ENCODE measurements at places on chromosomes 3 and 15.

- DNase-seq, result no peak
Observed at GRCh38 chr3:194102436-194102835, 33.5 kb upstream of the HES1 start.

- DNase-seq, result no peak
Observed at GRCh38 chr3:128021768-128022372, 30.4 kb upstream of the SEC61A1 start.

DNA sequence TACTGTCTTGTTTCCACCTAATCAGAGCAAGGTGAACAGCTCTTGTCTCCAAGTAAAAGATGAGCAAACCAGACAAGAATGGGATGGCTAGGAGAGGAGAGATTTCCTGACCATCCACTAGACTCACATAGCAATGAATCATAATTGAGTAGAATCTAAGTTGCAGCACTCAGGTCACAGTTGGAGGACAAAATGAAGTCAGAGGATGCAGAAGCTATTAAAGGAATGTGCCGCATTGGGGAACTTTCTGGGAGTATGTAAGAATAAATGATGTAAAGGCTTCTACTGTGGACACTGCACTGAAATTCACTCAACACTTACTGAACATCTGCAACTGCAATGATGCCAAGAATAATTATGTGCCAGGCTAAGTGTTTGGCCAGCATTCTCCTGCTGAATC lies 217.4 kb upstream of the WNT5A start:
- no peak for DNase-seq

GRCh38 chr15:34993877-34994276 lies 5.8 kb upstream of the ZNF770 start:
- DNase-seq, result no peak

DNA sequence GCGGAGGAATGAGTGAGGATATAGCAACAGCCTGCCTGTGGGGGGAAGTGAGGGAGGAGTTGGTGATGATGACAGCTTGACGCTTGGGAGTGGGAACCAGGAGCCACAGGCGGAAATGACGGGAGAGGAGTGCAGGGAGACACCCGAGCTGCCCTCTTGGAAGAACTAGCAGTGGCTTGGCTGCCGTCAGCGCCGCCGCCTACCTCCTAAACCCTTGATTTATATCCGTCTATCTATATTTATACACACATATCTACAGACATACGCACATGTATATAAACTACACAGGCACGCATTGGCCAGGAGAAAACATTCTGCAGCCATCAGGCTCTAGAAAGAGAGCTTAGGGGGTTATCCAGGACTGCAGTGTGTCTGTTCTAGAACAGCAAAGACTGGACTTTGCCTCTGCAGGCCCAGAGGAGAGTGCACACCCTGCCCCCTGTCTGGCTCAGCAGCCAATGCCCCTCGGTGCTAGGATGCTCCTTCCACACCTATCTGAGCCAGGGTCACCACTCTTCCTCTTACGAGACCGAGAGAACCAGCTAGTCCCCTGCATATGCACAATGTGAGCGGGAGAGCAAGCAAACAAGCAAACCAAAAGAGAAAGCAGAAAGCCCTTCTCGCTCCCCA lies 45.3 kb upstream of the MAGEF1 start:
- DNase-seq, result peak; percentile 92

- peak; percentile 68 for DNase-seq
Observed at GRCh38 chr3:109257269-109257668, 59.0 kb downstream of the DPPA2 start.

DNA sequence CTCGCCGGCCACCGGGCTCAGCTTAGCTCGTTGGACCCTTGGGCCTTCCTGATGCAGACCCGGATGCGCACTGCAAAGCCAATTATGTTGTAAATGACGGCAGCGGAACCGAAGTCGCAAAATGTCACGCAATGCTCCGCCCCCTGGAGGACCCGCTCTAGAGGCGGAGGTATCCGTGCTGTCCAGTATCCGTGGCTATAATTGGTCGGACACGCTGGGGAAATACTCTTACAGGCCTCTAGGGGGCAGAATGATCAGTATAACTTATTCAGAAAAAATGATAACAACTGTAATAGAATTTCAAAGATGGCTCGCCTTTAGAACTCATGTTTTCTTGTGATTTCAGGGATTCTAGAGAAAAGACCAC lies at the start of gene PRR23B:
Gene PRR23B, minus strand, starts transcription at position 59 of the 367 bp plus-strand sequence. CDS start 265 bp downstream, outside the sequence.
- DNase-seq, result no peak

Data from muscle of back (tissue), 13 donors.